ENCODE measurements at places on chromosomes 13 and 19.
A peak's percentile ranks its signal among the peaks of the same experiment; 100 is the strongest.

GRCh38 chr19:39765091-39766076 is 13.3 kb upstream of the LEUTX start:
- ATAC-seq, result no peak

DNA sequence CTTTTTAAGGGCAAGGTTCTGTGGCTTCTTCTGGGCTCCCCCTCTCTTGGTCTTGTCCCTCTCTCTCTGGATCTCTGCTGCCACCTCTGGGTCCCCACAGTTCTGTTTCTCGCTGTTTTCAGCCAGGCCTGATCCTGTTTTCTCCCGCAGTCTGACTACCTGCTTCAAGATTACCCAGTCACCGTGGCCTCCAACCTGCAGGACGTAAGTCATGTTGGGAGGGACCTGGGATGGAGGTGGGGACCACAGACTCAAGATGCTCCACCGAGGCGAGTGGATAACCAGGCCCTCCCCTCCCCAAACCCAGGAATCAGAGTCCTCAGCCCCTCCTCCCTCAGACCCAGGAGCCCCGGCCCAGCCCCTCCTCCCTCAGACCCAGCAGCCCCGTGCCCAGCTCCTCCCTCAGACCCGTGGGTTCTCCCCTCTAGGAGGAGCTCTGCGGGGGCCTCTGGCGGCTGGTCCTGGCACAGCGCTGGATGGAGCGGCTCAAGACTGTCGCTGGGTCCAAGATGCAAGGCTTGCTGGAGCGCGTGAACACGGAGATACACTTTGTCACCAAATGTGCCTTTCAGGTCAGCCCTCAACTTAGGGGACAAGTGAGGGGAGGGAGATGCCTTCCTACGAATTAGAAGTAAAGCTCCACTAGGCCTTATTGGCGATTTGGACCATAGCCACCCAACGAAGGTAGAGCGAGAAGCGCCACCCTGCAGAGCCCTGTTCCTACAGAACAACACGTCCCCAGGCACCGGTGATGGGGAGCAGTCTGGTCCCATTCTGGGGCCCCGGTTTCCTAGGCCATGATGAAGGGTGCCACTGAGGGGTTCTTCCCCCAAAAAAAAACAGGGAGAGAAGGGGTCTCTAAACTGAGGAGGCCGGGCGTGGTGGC is 2.2 kb downstream of the FLT3LG start:
- ATAC-seq, result no peak

GRCh38 chr19:39416152-39417120 is 4.0 kb downstream of the PLEKHG2 start:
- ATAC-seq, result no peak

DNA sequence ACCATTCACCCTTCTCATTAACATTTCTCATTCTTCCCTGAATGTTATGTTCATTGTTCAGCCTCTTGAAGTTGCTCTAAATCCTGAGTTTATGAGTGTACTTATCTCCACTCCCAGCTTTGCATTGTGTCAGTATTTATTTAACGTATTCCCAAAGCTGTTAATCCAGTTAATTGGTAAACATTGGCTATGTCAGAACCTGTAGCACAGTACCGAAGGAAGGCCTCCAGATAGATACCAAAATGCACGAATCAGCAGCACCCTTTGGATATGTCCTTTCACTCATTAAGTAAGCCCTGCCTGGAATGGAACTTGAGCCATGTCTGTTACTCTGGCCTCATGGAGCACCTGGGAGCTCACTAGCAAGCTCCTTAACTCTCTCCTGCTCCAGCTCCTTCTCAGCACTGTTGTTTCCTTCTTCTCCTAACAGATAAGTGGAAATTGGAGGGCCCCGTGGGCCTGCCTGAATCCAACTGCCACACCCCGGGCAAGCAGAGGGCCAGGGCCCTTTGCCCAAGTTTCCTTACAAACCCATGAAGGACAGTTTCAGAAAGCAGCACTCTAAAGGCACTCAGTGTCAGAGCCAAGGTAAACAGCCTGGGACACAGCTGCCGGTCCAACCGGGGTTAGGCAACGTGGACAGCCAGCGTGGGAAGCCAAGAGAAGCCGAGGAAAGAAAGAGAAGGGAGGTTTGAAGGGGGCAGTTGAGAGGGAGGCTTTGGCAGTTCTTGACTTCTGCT is 155.0 kb upstream of the SERP2 start:
- ATAC-seq, result no peak

DNA sequence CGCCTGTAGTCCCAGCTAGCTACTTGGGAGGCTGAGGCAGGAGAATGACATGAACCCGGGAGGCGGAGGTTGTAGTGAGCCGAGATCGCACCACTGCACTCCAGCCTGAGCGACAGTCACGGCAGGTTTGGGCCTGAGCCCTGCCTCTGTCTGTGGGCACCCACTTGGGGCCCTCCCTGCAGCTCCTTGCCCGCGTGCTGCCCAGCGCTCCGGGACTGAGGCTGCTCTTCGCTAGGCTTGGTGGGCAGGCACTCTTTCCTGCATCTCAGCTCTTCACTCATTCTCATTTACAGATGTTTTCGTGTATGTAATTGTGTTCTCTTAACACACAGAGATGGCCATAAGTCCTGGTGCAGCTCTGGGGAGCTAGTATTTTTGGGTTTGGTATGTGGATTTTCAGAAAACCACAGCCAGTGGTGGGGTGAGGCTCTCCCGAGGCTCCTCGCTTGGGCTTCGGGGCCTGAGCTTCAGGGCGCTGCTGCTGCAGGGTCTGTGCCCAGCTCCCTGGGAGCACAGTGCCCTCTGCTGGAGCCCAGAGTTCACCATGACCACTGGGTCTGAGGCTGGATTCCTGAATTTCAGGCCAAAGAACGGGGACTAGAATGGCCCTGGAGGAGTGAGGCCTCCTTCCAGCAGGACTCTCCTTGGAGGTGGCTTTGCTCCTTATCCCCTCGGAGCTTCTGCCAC is 15.2 kb downstream of the UPF1 start:
- ATAC-seq, result peak; percentile 60

GRCh38 chr13:69904784-69905183 is 202.8 kb upstream of the ATXN8OS start:
- ATAC-seq, result no peak

DNA sequence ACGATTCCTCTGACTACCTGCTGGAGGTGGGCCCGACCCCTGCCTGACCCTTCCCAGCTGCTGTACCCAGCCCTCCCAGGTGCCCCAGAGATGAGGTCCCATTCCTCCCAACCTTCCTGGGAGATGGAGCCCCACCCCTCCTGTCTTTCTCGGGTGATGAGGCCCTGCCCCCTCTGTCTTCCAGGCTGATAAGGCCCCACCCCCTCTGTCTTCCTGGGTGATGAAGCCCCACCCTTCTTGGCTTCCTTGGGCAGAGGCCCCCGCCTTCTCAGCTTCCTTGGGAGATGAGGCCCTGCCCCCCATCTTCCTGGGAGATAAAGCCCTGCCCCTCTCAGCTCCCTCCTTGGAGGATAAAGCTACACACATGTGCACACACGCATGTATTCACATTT is 47.9 kb downstream of the CERS4 start:
- ATAC-seq, result no peak

DNA sequence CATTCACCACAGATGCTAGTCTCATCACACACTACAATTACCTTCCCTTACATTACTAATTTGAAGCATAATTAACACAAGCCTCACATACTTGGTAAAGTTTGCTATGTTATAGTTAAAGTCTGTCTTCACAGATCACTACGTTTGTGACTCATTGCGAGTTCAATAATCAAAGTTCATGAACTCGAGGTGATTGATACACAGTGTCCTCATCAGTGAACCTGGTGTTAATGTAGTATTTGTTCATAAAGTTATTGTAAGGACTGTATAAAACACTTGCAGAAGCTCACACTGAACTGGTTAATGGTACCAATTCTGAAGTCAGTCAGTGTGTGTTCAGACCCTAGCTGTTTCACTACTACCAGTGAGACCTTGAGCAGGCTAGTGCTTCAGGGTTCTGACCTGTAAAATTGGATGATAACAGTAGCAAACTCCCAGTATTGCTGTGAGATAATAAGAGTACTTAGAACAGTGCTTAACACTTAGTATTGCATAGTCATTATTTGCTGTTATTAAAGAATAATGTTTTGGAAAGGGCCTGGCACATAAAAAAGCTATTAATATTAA is 313.3 kb downstream of the LIG4 start:
- ATAC-seq, result no peak

DNA sequence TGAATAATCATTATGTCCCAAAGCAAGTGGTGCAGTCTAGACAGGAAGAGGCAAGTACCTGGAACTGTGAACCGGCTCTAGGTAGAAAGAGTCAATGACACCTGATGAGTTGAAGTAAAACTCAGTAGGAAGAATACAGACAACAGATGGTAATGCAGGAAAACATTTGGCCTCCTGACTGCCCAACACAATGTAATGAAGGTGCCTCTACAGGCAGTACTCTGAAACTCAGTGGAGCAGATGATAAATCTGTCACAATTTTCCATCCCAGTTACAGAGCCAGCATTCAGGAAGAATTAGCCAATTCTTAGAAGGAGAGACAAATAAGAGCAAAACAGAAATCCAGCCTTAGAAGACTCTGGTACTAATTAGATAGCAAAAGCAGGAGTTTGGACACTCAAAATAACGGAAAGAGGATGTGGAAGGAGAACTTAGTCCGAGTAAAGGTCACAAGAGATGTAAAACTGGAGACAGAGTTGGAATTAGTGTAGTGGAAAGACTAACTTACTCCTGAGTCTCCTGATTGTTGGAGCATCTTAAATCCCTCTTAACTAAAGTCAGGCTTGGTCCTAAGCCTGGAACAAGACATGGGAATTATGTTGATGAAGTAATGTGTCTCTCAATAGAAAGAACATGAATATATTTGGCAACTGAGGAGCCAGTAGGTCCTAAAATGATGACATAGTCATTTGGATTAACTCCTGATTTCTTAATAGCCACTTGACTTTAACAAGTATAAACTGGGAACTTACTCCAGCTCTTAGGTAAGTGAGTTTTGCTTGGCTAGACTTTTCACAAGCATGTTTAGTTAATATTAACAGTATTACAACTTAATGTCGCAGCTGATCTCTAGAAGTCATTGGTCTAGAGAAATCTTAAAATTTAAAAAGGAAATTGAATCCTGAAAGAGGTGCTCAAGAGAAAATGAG is 457.3 kb upstream of the MIR17HG start:
- no peak for ATAC-seq

- ATAC-seq, result no peak
These were observed 12.7 kb downstream of the ARHGAP45 start for GRCh38 chr19:1079566-1080111.

- ATAC-seq, result no peak
These were observed 46.7 kb downstream of the ZNF729 start for GRCh38 chr19:22332924-22333323.

DNA sequence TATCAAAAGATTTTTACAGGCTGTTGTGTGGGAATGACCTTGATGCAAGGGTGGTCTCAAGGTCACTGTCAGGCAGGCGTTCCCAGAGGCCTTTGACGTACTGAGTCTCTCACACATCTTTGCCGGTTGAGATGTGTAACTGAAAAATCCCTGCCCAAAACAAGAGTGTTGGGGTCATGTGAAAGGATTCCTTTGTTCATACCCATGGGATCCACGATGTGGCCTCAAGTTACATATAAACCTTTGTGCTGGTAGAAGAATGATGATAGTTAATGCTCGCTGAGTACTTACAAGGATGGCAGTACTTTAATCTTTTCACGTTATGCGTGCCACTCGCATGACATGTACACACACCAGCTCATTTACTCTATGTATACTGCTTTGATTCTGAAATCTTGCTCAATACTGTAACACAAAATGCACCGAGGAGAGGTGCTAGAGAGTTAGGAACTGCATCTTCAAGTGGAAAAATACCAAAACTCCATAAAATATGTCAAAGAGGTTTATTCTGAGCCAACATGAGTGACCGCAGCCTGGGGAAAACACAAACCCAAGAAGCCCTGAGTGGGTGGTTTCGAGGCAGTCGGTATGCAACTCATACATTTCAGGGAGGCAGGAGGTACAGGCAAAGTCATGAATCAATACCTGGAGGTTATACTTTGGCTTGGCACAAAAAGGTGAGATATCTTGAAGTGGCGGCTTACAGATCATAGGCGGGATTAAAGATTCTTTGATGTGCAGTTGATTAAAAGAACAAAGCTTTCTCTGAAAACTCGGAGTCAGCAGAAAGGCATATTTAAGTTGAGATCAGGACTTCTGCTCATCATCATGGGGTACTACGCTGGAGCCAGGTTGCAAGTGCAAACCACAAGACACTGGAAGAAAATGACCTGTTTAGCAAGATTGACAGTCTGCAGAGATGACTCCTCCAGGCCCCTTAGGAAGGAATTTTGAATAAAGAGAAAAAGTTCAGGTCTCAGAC is 87.4 kb upstream of the ARHGEF7 start:
- ATAC-seq, result no peak

GRCh38 chr19:913080-913748 is at the start of gene R3HDM4:
Gene R3HDM4, minus strand, starts transcription at chr19:913219. Its CDS starts 62 bp downstream, at chr19:913157.
- ATAC-seq, result peak; percentile 78

DNA sequence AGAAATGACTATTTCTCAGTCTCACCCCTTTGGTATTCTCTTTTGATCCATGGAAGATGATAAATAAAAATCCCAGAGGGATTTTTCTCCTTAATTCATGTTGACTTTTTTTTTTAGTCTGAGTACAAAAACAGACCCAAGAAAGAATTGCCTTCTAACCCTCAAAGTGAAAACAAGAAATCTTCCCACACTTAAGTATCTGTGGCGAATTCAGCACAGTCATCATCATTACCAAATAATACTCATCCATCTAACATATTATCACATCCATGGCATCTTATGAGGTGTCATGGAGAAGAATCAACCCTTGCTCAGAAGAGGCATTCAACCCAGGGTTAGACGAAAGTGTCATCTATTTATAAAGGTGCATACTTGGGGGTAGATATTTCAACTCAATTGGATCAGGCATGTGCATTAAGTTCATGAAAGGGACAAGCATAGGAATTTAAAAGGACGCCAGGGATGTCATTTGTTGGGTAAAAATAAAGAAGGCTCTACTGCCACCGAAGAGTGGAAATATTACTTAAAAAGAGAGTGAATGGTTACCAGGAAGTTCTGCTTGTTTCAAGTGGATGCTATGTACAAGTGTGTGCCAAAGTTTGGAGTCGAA is 101.9 kb downstream of the FLT1 start:
- ATAC-seq, result no peak

GRCh38 chr13:85282876-85283275 is 516.3 kb downstream of the SLITRK6 start:
- no peak for ATAC-seq

DNA sequence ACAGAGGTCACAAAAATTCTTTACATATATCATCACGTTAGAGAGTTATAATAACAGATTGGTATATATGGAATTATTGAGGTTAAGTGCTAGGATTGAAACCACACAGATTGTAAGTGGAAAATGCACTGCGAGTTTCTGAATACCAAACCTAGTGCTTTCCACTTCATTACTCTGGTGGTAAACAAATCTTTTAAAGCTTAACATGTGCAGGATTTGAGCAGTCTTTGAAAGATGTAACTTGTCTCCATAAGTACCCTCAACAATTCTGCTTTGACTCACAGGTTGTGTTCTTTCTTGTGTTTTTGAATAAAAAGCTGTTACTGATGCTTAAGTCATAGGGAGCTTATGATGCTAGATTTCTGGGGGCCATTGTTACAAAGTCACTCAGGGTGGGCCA is 314.7 kb upstream of the DACH1 start:
- ATAC-seq, result no peak

DNA sequence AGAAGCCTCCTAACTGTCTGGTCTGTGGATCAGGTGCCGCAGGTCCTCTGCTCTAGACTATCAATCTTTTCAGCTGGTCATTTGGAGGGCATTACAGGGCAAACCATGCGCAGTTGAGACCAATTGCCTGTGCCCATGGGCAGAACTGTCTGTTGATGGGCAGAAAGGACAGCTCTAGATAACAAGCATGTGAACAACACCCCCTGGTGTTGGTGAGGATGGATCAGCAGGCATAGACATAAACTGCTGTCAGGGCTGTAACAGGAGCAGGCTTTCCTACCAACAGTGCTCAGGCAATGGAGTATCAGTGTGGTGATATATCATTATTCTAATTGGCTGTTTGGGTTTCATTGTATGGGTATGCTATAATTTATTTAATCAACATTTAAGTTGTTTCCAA is 104.7 kb upstream of the KL start:
- ATAC-seq, result peak; percentile 55

All from stimulated activated memory B cell treated with anti-CD40 and anti-IgM and Interleukin-4, amounts not matched to agents 10 μg/mL and 1 μg/mL and 100 μg/mL, for 72 hours (primary cell).